NCI-H2029 (cell line): ENCODE measurements at places on chromosomes 7 and 10.

DNA sequence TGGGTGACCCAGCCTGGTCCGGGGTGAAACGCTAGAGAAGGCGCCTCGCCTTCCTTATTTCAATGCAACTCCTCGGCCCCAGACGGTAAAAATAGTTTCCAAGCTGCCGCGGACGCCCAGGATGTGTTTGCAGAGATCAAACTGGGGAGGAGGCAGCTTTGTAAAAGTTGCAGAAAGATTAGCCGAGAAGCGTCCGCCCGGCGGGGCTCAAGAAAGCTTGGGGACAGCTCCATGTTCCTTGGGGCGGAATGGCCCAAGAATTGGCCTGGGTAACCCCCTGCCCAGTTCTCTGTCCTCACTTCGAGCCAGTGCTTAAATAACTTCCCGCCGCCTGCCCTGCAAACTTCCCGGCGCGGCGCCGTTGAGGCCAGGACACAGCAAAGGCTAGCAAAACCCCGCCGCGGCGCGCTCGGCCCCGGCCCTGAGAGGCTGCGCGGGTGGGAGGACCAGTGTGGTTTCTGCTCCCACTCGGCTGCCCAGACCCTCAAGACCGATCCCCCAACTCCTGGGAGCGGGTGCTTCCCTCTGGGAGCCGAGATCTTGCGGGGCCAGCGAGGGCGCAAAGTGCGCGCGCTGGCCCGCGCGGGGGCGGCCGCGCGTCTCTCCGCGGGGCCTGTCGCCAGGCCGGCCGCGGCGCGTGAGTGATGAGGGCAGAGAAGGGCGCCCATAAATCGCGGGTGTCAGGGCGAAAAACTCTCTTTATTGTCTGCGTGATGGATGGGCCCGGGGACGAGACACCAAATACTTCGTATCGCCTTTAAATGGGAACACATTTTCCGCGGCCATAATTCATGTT, 6.3 kb upstream of the ZNF503 start:
- no peak for DNase-seq

DNA sequence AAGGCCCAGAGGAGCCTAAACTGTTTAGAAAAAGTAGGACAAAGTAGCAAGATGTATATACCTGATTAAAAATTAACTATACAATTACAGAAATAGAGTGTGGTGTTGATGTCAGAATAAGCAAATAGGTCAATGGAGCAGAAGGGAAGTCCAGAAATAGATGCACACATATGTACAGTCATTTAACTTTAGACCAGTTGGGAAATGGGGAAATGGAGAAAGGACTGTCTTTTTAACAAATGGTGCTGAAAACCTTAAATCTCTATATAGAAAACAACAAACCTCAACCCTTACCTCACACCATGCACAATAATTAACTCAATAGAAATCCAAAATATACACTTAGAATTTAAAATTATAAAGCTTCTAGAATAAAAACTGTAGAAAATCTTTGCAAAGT, 72.2 kb downstream of the CH25H start:
- no peak for DNase-seq

DNA sequence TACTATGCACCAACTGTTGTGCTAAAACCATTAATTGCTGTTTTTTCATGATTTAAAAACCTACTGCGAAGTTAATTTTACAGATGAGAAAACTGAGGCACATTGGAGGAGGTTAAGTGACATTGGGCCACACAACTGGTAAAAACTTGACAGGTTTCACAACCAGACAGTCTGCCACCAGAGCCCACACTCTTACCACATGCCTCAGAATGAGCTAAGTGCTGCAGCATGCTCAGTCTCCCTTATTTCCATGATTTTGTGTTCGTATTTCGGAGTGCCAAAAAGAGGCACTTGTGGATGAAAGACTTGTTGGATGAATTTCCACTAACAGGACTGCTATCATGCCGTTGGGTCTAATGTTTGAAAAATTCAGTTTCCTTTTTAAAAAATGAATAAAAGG, 77.4 kb downstream of the PCLO start:
- no peak for DNase-seq

GRCh38 chr7:104878577-104878976, 135.4 kb upstream of the KMT2E start:
- DNase-seq, result no peak
